Mucosa of gallbladder (tissue), 1 donor: ENCODE measurements at places on chromosomes 1 and 21. TPM values are rescaled to one million over a fixed set of nuclear protein-coding genes. Genes with fewer than 3 reads are reported as not detected.

The ACADM gene
- 49.3 TPM for total RNA-seq

The ST6GALNAC5 gene
- 65.9 TPM for total RNA-seq

The GPR161 gene
- 13.9 TPM for total RNA-seq

The IGSF21 gene
- 7.0 TPM for total RNA-seq

The TACSTD2 gene
- total RNA-seq: 19.2 TPM

The TMEM39B gene
- 18.4 TPM for total RNA-seq

The PLA2G2F gene
- 0.92 TPM for total RNA-seq

- DNase-seq: no peak
Measured at GRCh38 chr1:232335261-232335660, 294.7 kb downstream of the SIPA1L2 start.

- no peak for DNase-seq
Measured at GRCh38 chr1:165580931-165581871, 37.4 kb downstream of the LRRC52 start.

GRCh38 chr1:207045453-207045852 lies 5.6 kb downstream of the YOD1 start:
- DNase-seq: no peak

GRCh38 chr1:46672696-46673095 lies 1.0 kb downstream of the TEX38 start:
- DNase-seq: no peak

DNA sequence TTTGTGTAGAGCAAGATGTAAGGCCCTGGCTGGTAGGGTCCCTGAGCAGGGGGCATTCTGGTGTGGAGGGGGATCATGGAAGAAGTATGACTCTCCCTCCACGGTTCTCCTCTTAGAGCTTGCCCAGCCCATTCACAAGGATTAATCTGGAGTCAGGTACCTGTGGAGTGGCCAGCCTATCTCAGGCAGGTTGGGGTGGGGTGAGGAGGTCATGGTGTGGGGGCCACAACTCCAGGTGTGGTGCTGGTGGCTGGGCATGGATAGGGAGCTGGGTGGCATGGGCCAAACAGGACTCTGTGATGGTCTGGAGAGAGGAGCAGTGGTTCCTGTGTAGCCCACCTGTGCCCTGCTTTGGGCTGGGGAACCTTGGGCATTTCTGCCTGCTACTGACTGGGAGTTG lies 32.3 kb downstream of the TMCC2 start:
- no peak for DNase-seq

- DNase-seq: no peak
Measured at GRCh38 chr1:159408862-159409400, 23.1 kb upstream of the OR10J4 start.

DNA sequence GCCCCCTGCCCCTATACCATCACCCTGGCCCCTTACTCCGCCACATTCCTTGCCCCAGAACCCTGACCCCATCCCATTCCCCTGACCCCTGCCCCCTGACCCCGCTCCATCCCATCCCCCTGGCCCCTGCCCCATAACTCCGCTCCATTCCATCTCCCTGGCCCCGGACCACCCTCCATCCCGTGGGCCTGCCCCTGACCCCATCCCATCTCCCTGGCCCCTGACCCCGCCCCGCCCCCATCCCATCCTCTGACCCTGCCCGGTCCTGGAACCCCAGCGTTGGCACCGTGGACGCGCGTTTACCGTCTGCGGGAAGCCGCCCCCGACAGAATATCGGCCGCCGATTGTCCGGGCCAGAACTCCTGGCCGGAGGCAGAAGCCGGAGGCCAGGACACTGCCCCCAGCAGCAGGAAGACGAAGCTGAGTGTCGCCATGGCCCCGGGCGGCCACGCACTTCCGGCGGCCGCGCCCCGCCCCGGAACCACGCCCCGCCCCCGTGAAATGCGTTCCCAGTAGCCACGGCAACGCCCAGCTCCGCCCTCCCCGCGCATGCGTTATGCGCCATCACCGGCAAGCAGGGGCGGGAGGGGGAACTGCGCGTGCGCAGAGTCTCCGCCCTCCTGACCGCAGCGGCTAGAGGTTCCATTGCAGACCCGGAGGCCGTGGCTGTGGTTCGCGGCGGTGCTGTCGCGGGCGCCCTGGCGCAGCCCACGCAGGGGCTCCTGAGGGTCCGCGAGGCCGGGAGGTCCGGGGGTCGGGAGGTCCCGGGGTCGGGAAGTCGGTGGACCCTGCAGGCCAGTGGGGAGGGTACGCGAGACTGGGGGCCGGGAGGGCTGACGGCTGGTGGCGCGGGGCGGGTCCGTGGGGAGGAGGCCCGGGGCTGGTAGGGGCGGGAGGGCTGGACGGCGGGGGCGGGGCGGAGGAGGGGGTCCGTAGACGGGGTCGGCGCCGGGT lies at the start of gene POFUT2:
Gene POFUT2, minus strand, starts transcription at position 458 of the 954 bp plus-strand sequence. Its CDS starts 24 bp downstream, at position 434.
- DNase-seq: peak; percentile 98

DNA sequence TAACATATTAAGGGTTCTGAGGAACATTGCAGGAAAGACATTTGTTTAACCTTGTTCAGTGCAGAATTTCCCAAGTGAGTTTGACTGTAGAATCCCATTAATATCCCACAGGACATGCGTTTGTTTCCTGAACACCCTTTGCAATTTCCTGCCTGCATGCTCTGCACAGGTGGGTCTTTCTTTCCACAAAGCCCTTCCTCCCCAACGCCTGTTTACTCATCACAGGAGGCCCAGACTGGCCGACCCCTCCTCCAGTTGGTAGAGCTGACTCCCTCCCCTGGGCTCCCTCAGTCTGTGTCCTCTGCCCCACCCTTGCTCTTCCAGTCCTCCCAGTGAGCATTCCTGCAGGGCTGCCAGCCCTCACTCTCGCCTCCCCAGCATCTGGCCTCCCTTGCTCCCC lies 47.5 kb upstream of the CTPS1 start:
- DNase-seq: no peak

- no peak for DNase-seq
Measured at GRCh38 chr1:7479571-7479970, 291.5 kb upstream of the VAMP3 start.

- no peak for DNase-seq
Measured at GRCh38 chr1:59266927-59267293, 30.0 kb upstream of the FGGY start.

DNA sequence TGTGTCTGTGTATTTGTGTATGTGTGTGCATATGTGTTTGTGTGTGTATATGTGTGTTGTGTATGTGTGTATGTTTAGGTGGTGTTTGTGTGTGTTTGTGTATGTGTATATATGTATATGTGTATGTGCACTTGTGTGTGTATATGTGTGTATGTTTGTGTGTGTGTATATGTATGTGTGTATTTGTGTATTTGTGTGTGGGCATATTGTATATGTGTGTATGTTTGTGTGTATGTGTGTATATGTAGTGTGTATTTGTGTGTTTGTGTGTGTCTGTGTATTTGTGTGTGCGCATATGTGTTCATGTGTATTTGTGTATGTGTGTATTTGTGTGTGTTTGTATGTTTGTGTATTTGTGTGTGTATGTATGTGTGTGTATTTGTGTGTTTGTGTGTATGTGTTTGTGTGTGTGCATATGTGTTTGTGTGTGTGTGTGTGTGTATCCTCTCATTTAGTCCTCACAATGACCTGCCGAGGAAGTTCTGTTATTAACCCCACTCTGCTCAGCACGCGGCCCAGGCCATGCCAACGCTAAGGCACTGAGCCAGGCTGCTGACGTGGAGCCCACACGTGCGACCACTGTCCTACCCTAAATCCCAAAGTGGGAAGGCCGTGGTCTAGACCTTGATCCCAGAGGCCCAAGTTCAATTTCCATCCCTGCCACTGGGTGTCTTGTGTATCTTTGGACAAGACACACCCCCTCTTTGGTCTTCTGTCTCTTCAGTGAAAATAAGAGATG lies 43.2 kb upstream of the TMEM51 start:
- DNase-seq: no peak

- no peak for DNase-seq
Measured at GRCh38 chr1:96912248-96912647, 190.7 kb downstream of the PTBP2 start.

DNA sequence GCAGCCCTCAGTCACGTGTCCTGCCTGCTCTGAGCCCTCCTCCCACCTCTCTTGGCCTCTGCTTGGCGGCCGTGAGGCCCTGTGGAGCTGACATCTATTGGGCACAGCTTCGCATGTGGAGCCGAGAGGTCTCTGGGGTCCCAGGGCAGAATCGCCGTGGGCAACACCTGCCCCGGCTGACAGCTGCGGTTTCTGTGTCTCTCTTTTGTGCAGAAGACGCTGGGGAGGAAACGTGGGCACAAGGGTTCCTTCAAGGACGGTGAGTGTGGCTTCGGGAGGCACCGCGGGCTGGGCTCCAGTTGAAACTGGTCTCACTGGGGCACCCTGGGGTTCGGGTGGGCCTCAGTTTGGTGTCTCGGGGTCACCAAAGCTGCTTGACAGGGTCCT lies 11.5 kb downstream of the ARHGEF16 start:
- no peak for DNase-seq

- no peak for DNase-seq
Measured at GRCh38 chr1:174818951-174819350, 180.8 kb upstream of the CACYBP start.

GRCh38 chr1:209328196-209328595 lies 255.3 kb upstream of the CAMK1G start:
- DNase-seq: no peak
